Activated naive CD8-positive, alpha-beta T cell treated with anti-CD3 and anti-CD28 coated beads for 36 hours (primary cell): ENCODE measurements at places on chromosomes 16 and 17. TPM values are rescaled to one million over a fixed set of nuclear protein-coding genes. Genes with fewer than 3 reads are reported as not detected.
A peak's percentile ranks its signal among the peaks of the same experiment; 100 is the strongest.

Gene CNGB1
- not detected for total RNA-seq

Gene ABCA8
- total RNA-seq = not detected

Gene CCDC102A
- 10.2 TPM for total RNA-seq

Gene CHAD
- not detected for total RNA-seq

Gene RNF43
- 0.41 TPM for total RNA-seq

Gene TP53TG3F
- not detected for total RNA-seq

- H3K27me3 ChIP-seq = no peaks in the 10 kb centered on the region
- H3K27ac ChIP-seq = no peak overlapping the region
- H3K4me1 ChIP-seq = peaks cover 10% of the 10 kb centered on the region
Observed at GRCh38 chr16:14071576-14072271, 605 bp downstream of the MRTFB start.

DNA sequence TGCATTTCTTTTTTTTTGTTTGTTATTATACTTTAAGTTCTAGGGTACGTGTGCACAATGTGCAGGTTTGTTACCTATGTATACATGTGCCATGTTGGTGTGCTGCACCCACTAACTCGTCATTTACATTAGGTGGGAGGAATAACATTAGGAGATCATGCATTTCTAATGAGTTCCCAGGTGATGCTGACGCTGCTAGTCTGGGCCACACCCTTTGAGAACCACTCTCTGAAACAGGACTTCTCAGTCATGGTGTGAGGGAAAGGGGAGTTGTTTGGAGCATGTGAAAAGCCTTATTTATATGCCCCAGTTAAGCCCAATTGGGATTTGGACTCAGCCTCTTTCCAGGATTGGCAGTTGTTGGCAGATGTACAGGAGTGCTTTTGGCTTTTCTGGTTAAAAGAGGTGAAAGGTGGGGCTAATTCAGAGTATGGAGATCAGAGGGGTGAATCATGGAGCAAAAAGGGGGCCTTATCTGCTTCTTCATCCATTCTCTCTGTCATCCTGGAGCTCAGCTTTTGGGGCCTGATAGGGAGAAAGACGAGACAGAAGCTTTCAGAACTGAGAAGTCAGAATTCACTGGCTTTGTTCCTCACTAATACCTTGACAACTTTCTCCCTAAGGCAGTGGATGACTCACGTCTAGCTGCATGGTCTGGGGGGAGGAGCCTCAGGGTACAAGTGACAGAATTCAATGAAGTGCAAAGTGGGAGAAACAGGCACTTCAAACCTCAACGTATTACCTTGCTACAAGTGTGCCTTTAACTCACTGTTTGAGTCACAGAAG, 180.0 kb upstream of the CACNG3 start:
- no peak overlapping the region for H3K4me3 ChIP-seq
- peaks cover 24% of the 10 kb centered on the region for H3K4me1 ChIP-seq
- no peaks in the 10 kb centered on the region for H3K27me3 ChIP-seq
- no peak for DNase-seq

DNA sequence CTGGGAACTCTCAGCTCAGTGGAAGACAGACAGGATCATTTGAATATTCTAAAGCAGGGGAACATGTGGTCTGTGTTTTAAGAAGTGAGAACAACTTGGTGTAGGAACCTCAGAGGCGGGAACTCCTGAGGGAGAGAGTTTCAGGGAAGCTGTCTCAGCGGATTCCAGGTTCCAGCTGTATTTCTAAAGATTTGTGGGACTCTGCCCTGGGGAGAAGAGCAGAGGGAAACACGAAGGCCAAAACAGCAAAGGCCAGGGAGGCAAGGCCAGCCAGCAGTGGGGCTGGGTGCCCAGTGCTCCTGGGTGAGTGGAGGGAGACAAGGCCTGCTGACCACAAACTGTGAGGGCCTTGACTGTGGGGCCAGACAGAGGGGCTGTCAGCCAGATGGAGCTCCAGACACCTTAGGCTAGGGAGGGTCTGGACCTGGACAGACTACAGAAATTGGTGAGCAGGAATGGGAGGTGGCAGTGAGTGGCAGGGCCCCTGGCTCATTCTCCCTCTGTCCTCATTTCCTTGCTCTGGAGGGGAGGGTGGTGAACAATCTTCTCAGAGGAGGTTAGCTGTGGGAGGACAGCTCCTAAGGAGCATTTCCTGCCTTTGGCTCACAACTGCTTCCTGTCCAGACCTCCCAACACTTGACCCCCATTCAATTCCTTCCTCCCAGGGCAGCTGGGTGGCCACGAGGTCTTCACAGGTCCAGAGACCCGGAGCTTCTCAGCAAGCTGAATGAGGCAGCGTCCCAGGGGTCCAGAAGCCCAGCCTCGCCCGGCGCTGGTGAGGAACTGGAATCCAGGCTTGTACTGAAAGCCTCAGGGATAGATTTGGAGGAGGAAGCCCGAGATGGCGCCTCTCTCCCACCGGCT, 21.0 kb upstream of the FZD2 start:
- no peak overlapping the region for H3K4me3 ChIP-seq
- H3K27me3 ChIP-seq = peaks cover 18% of the 10 kb centered on the region
- H3K27ac ChIP-seq = no peak overlapping the region
- H3K36me3 ChIP-seq = no peaks in the 10 kb centered on the region

DNA sequence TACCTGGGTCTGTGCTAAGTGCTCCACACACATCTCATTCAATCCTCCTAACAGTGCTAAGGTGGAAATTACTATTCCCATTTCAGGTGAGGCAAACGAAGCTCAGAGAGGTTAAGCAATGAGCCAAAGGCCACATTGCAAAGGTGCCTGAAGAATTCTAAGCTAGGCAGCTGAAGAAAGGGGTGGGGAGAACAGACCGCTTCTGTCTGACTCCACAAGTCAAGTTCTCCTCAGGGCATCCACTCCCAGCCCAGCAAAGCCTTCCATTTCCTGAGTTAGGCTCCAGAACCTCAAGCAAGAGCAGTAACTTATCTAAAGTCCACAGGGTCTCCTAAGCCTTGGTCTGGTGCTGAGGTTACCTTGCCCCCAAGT, 27.0 kb upstream of the MRPS23 start:
- DNase-seq = no peak
- peaks cover 24% of the 10 kb centered on the region for H3K27me3 ChIP-seq
- no peaks in the 10 kb centered on the region for H3K36me3 ChIP-seq
- H3K4me1 ChIP-seq = peaks cover 30% of the 10 kb centered on the region

DNA sequence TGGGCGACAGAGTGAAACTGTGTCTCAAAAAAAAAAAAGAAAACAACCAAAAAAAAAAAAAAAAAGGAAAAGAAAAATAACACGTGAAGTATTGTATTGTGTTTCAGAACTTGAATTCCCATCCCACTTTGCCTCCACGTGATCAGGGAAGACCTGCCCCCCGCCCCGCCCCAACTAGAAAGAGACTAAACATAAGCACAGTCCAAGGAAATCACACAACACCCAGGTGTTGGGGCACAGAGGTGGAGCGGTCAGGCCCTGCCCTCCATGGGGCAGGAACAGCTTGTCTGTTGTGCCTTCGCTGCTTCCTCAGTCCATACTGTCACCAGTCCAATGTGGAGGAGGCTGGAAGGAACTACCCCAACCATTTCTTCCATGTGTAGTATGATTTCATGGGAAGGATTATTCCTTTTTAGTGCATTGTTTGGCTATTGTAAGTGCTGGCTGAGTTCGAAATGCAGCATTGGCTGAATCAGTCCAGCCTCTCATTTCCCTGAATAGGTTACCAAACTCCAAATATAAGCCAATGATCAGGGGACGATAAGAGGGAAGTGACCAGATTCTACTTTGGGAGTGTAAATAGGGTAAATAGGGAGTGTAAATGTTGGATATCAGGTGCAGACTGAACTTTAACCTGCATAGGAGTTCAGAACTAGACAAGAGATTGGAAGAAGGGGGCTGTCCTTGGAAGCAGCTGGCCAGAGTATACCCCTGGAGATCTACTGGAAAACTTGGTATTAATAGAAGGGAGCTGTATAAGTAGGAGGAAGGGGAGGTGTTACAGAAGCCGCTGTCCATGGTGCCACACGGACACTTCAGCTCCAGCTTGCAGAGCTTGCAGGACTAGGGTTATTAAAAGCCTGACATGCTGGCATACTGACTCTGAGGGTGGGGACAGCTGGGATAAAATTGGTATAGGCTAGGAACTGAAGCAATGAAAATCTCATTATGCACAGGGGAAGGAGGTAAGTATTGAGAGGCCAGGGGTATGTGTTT, 50.7 kb downstream of the TANGO6 start:
- H3K4me1 ChIP-seq = peaks cover 2% of the 10 kb centered on the region
- no peak overlapping the region for H3K4me3 ChIP-seq
- no peak for DNase-seq
- no peaks in the 10 kb centered on the region for H3K27me3 ChIP-seq

DNA sequence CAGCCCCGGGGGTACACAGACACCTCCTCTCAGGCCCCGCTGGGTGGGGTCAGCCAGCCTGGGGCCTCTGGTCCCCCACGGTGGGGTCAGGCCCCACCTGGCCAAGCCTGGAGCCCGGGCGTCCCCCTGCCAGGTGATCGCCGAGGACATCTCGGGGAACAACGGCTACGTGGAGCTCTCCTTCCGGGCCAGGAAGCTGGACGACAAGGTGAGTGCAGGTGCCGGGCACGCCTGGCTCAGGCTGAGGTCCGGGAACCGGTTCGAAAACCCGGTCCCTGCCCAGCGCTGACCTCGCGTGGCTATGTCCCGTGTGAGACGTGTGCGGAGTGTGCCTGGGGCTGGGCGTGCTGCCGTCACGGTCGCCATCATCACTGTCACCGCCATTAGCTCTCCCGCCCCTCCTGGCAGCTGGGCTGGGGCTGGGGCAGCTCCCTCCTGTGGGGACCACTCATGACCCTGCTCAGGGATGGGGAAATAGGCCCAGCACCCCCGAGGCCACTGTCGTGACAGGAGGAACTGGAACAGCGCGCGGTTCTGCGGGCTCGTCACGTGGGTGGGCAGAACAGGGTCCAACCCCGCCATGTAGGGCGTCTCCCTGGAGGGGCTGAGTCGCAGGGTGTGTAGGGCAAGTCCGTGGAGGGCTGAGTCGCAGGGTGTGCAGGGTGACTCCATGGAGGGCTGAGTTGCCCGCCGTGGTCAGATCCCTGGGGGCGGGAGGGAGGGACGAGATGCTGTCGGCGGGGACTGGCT, 8.5 kb downstream of the CPNE7 start:
- no peak overlapping the region for H3K27ac ChIP-seq
- no peaks in the 10 kb centered on the region for H3K36me3 ChIP-seq
- no peaks in the 10 kb centered on the region for H3K27me3 ChIP-seq
- H3K4me3 ChIP-seq = no peak overlapping the region
- no peak for DNase-seq

- H3K27ac ChIP-seq = no peak overlapping the region
- no peaks in the 10 kb centered on the region for H3K36me3 ChIP-seq
- no peak overlapping the region for H3K4me3 ChIP-seq
- DNase-seq = no peak
Observed at GRCh38 chr17:11485336-11486100, 112.8 kb upstream of the DNAH9 start.

DNA sequence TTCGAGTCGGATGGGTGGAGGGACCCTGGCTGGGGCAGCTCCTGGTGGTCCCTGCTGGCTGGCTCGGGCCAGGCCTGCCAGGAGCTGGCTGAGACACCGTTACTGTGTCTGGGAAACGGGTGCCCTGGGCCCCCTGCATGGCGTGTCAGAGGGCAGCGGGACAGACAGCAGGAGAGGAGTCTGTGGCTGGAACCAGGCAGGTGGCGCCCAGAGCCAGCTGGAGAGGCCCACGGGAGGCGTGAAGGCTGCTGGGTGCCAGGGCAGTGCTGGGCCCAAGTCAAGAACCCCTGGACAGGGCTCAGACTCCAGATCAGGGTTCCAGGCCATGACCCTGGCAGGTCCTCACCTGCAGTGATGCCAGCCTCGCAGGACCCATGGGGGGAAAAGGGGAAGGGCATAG, 16.6 kb downstream of the SOX8 start:
- peaks cover 6% of the 10 kb centered on the region for H3K36me3 ChIP-seq
- peaks cover 35% of the 10 kb centered on the region for H3K4me1 ChIP-seq
- peak overlapping the region; percentile 6 for H3K4me3 ChIP-seq
- no peak for DNase-seq

DNA sequence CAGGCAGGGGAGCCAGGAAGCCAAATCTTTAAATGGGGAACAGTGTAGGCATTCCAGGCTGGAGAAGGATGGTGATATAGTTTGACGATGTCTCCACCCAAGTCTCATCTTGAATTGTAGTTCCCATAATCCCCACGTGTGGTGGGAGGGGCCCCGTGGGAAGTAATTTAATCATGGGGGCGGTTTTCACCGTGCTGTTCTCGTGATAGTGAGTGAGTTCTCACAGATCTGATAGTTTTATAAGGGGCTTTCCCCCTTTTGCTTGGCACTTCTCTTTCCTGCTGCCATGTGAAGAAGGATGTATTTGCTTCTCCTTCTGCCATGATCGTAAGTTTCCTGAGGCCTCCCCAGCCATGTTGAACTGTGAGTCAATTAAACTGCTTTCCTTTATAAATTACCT, 28.8 kb downstream of the GINS3 start:
- peaks cover 12% of the 10 kb centered on the region for H3K27me3 ChIP-seq
- H3K36me3 ChIP-seq = no peaks in the 10 kb centered on the region
- H3K4me1 ChIP-seq = peaks cover 16% of the 10 kb centered on the region
- DNase-seq = no peak

DNA sequence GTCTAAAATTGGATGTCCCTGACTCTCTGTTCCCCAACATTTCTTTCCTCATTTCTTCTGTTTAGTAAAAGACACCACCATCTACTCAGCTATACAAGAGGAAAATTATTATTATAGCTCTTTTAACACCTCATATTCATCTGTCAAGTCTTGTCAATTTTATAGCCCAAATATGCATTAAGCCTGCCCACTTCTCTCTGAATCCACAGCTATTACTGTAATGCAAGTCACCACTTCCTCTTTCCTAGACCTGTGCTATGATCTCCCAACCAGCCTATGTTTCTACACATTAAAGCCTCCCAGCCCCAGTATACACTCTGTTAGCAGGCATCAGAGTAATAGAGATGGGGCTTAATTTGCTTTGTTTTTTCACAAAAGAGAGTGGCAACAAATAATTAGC, 252.9 kb downstream of the GRIN2A start:
- H3K4me3 ChIP-seq = no peak overlapping the region
- no peaks in the 10 kb centered on the region for H3K36me3 ChIP-seq
- DNase-seq = no peak
- H3K27me3 ChIP-seq = peaks cover 3% of the 10 kb centered on the region
- no peak overlapping the region for H3K27ac ChIP-seq
- H3K4me1 ChIP-seq = no peaks in the 10 kb centered on the region

DNA sequence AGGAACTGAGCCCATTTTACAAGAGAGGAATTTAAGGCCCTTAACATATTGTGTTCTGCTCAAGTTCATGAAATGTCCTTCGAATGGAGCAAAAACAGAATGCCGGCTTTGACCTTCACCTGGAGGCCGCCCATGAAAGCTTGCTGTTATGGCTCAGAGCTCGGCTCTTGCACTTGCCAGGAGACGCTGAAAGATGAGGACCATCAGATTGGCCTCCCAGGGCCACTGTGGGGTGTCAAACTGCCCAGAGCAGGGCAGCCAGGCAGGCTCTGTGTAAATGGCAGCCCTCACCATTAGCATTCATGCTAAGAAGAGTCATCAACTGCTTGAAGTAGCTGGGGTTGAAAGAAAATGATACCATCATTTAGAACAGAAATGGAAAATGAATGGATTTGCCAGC, 39.3 kb downstream of the IL21R start:
- DNase-seq = no peak
- H3K4me3 ChIP-seq = no peak overlapping the region
- H3K27ac ChIP-seq = peak overlapping the region; percentile 62
- H3K27me3 ChIP-seq = no peaks in the 10 kb centered on the region
- H3K4me1 ChIP-seq = peaks cover 33% of the 10 kb centered on the region
- H3K36me3 ChIP-seq = peaks cover 88% of the 10 kb centered on the region
